ENCODE measurements at places on chromosomes 12 and 14. TPM values are rescaled to one million over a fixed set of nuclear protein-coding genes. Genes with fewer than 3 reads are reported as not detected.
A peak's percentile ranks its signal among the peaks of the same experiment; 100 is the strongest.

- no peak for DNase-seq
These were observed 162.5 kb downstream of the C12orf50 start for GRCh38 chr12:87866578-87867292.

DNA sequence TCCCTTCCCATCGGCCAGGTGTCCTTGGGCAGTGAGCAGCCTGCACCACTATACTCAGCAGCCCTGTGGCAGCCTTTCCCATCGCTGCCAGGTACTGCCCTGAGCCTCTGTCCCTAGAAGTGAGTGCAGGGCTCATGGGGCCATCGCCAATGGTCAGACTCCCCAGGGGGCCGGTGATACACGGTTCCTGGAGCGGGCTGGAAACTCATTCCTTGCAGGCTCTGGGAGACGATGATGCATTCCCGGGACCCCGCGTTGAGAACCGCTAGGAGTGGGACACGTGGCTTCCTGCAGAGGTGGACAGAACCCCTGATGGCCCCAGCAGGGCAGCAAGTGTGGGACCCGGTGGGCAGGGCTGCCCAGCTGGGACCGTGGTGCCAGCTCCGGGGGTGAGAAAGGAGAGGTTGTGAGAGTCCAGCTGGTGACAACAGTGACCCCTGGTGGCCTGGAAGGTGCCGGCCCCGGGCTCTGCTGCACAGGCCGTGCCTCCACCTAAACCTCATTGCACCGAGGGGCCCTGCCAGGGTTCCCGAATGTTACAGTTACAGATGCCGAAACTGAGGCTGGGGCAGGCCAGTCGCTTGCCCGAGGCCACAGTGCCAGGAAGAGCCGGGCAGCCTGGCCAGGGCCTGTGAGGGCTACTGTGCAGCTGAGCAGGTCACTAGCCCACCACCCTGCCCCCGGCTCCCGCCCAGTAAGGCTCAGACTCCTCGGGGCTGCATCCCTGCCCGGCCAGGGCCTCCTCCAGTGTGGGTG is 33.8 kb downstream of the FBRSL1 start:
- DNase-seq: no peak

- DNase-seq: no peak
These were observed 15.8 kb upstream of the LRRC9 start for GRCh38 chr14:59904184-59904583.

DNA sequence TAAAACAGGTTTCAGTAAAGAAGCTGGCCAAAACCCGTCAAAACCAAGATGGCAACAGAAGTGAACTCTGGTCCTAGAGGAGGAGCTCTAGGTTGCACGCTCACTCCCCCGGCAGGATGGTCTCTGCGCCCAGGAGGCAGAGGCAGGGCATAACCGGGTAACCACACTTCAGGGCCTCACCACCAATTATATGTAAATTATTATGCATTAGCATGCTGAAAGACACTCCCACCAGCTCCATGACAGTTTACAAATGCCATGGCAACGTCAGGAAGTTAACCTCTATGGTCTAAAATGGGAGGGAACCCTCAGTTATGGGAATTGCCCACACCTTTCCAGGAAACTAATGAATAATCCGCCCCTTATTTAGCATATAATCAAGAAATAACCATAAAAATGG is 20.1 kb upstream of the SLC6A12 start:
- no peak for DNase-seq

Gene TMEM119
- total RNA-seq: not detected

GRCh38 chr12:579420-580110 is 83.7 kb downstream of the NINJ2 start:
- DNase-seq: no peak

Gene COCH
- total RNA-seq: 1.8 TPM

GRCh38 chr14:64767215-64767964 is 63.2 kb downstream of the PLEKHG3 start:
- DNase-seq: no peak

Gene ACVRL1
- 933 TPM for total RNA-seq

Gene NR2C1
- 15.6 TPM for total RNA-seq

GRCh38 chr14:105945896-105946295 is 419.5 kb downstream of the TMEM121 start:
- no peak for DNase-seq

- DNase-seq: no peak
These were observed 9.2 kb downstream of the NIN start for GRCh38 chr14:50821510-50822464.

- DNase-seq: no peak
These were observed 11.9 kb downstream of the DPF3 start for GRCh38 chr14:72882047-72882446.

DNA sequence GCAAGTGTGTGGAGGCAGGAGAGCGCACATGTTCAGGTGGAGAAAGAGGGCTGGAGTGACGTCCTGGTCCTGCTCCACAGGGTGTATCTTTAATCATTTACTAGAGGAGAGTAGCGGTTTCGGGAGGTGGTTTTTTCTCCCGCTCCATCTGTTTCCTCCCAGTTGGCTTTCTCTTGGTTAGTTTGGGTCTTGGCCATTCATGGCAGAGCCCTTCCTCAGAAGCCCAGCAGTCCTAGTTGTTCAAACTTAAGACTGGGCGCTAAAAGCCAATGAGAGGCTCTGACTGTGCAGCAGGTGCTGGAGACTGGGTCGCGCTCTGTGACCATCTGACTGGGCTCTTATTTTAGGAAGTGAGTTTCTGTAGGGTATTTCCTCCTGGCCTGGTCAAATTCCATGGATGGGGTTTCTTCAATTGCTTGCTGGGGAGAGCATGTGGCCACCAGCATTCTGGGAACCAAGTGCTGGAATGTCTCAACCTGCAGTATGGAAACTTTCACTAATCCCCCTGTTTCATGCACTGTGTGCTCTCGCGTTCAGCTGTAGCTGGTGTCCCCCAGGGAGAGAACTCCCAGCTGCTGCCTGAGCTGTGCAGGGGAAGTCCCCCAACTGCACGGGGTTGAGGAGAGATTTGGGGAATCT is 27.4 kb upstream of the TSPAN9 start:
- no peak for DNase-seq

Gene OR4K13
- total RNA-seq: not detected

GRCh38 chr12:2234091-2234490 is 181.3 kb downstream of the CACNA1C start:
- no peak for DNase-seq

DNA sequence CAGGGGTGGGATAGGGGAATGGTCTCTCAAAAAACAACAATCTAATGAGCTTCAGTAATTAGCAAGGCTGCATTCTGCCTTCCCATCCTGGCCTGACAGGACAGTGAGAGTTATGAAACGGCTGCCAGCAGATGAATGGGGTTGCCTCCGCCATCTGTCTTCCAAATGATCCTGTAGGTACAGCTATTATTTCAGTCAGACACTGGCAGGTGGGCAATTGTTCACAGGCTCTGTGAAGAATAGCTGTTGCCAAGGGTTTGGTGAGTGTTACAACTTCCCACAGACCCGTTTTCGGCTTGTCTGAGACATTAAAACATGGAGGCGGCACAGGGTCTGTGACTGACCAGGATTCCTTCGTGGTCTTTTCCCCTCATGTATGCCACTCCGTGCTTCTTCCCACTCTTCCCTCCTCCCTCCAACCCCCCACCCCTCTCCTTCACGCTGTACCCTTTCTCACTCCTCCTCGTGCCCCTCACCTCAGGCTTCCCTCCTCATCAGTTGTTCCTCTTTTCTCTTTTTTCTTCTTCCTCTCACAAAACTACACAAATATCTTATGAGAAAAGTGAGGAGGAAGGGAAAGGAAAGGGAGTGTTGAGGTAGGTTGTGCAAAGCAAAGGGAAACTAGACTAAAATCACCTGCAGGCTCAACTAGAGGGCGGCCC is 160.8 kb upstream of the GZMB start:
- DNase-seq: no peak

GRCh38 chr14:23055621-23056144 is 1.6 kb downstream of the CDH24 start:
- DNase-seq: no peak

DNA sequence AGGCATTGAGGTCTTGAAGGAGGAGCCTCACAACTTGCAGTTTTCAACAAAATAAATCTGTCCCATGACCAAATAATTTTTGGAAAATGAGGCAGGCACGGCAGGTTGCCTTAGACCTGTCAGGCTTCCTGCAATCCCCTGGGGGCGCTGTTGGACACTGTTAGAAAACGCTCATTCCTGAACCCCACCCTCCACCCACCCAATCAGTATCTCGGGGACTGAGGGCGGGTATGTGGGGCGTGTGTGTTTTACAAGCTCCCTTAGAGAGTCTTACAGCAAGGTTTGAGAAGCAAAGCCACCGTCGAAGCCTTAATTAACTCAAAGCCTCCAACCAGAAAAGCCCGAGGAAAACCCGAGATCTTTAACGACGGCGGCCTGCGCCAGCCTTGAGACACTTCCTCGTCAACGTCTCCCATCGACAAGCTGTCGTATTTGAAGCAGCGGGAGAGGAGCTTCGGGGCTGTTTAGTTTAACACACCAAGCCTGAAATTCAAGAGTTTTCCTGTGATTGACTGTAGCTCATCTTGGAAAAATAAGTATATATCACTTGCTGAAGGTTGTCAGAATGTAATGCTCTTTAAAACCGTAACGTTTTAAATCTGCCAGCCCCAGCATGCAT is 123.0 kb downstream of the GLT1D1 start:
- DNase-seq: no peak

GRCh38 chr14:100341301-100342031 is 18.3 kb downstream of the SLC25A47 start:
- DNase-seq: peak; percentile 64

- DNase-seq: no peak
These were observed 417.6 kb downstream of the NOVA1 start for GRCh38 chr14:26180221-26180620.

GRCh38 chr14:92451245-92451644 is 62.3 kb upstream of the RIN3 start:
- DNase-seq: no peak

- DNase-seq: no peak
These were observed 116.6 kb downstream of the SLC25A47 start for GRCh38 chr14:100439781-100440180.

Gene GLIPR1L1
- total RNA-seq: not detected

DNA sequence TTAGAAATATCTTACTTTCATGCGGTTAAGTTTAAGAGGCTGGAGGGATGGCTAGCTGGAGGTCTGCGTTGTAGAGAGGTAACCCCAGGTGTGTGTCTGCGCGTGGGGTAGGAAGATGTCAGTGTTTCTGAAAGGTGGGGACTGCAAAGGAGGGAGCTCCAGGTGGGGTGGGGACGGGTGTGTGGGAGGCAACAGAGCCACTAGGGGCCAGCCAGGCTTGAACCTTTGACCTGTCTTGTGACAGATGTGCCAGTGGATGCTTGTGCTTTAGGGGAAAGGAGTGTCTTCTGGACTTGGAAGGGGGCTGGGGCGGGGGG is 841 bp downstream of the GLI1 start:
- no peak for DNase-seq

Gene ENDOU
- total RNA-seq: not detected

Gene GPATCH2L
- 58.7 TPM for total RNA-seq

Gene EXOC3L4
- total RNA-seq: not detected

Gene RERGL
- 1.1 TPM for total RNA-seq

DNA sequence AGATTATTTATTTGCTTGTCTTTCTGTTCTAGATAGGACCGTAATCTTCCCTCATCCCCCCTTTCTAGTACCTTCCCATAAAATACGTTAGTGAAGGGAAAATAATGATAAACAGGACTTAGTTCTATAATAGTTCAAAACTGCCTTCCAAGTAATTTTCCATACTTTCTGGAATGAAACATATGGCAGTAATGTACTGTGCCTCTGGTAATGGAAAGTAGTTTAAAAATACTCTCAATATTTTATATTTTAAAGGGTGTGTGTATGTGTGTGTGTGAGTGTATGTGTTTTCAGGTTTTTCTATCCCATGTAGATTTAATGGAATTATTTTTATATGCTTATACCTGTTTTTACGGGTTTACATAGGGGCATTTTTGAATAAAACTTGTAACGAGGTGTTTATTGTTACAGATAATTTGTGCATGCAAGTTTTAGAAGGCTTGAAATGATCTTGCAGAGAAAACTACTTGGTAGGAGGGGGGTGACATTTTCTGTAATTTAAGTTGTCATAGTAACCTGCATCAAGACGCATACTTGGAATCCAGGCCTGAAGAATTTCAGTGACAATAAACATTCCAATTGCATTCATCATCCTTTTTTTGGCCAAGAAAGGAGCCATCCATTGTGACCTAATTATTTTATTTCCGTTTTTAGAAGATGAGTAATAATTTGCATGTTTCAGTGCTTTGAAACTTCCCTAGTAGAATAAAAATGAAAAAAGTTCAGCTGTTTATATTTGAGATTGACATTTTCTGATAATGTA is 38.9 kb downstream of the RASSF8 start:
- DNase-seq: peak; percentile 98

Gene IL23A
- not detected for total RNA-seq

- no peak for DNase-seq
These were observed 224.6 kb downstream of the ANO2 start for GRCh38 chr12:5720381-5721005.

Gene NOVA1
- 4.5 TPM for total RNA-seq

- no peak for DNase-seq
These were observed 19.6 kb upstream of the TRAF3 start for GRCh38 chr14:102757646-102758045.

DNA sequence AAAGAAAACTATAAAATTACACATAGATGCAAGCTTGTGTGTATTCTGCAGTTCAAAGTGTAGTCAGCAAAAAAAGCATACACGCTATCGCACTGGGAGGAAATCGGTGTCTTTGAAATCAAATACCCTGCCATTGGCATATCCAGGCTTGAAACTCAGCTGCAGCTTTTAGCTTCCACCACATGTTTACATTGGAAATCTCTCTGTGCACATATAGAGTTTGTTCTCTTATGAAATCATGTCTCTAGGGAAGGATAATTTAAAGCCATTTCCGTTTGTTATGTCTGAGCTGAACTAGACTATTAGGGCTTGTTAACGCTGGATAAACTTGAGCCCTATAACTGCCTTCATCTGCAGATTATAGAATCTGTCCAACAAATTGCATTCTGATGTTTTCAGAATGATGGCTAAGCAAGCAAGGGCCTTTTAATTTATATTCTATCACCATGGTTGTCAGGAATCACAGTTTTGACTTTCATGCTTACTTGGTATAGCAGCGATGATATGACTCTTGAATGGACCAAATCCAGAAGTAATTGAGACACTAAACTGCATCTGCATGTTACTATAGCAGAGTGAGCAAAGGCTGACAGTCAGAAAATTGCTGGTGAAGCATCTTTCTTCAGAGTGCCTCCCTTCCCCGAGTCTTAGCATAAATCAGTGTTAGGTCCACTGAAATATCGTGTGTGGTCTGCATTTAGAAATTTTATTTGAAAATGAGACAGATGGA is 442.8 kb downstream of the ZFP36L1 start:
- DNase-seq: no peak

DNA sequence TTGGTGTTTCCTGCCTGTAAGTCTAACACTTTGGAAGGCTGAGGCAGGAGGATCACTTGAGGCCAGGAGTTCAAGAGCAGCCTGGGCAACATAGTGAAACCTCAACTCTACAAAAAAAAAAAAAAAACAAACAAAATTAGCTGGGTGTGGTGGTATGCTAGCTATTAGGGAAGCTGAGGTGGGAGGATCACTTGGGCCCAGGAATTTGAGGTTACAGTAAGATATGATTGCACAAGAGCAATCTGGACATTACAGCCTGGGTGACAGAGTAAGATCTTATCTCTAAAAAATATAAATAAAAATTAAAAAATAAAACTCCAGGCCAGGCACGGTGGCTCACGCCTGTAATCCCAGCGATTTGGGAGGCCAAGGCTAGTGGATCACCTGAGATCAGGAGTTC is 39.8 kb upstream of the CMKLR1 start:
- DNase-seq: no peak

Gene VWF
- total RNA-seq: 1,804 TPM
